Upper lobe of right lung (tissue), 1 donor: ENCODE measurements at places on chromosomes 3 and 15. TPM values are rescaled to one million over a fixed set of nuclear protein-coding genes. Genes with fewer than 3 reads are reported as not detected.

Gene TXNRD3
- 10.3 TPM for total RNA-seq

Gene TM4SF18
- 13.4 TPM for total RNA-seq

Gene PRR20G
- not detected for total RNA-seq

- no peak for DNase-seq
These were observed 513.2 kb upstream of the GOLIM4 start for GRCh38 chr3:168608926-168609325.

- no peak for DNase-seq
These were observed 139.2 kb upstream of the WNT5A start for GRCh38 chr3:55626279-55626665.

GRCh38 chr15:74712311-74712710 is 13.0 kb downstream of the CYP1A1 start:
- no peak for DNase-seq

DNA sequence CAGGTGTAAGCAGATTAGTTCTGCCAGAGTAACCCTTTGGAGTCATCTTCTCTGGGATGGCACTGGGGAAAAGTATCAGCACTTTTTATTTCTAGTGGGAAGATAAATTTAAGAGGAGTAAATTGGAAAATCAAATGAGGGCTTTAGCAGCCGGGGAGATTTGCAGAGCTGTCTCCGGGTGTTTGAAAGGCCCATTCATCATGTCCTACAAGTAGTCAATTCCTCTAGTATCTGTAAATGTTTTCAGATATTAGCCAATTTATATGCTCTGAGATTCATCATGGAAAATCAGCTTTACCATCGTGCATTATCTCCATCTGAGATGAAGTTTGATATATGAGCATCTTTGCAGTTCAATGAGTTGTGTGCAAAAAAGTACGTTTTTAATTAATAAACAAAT is 93.6 kb downstream of the CDIN1 start:
- no peak for DNase-seq

DNA sequence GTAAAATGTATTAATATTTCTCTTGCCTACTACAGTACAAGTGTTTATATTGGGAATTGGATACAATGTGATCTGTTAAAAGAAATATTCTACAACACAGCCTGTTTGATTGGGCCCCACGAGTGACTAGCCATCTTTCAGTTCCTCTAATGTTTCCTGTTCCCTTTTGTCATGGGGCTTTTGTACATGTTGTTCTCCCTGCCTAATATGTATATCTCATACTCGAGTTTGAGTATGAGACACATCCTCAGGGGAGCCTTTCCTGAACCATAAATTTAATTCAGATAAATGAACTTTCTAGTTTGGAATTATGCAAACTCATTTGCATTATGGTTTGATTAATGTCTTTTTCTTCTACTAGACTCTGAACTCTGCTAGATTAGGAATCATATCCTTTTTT is 65.5 kb downstream of the MEF2A start:
- DNase-seq, result no peak
